NT2/D1 (cell line): ENCODE measurements at places on chromosomes 3 and 15.

DNA sequence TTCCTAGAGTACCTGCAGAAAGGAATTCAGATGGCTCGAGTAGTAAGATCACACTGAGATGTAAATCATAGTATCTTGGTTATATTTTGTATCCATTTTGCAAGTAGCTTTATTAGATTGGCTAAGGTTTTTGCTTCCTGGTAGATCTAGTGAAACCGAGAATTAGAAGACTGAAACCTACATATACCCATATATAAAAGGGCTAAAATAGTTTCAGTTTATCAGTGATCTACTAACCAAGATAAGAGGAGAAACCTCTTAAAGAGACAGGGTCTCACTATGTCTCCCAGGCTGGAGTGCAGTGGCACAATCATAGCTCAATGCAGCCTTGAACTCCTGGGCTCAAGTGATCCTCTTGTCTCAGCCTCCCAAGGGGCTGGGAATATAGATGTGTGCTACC is 135.3 kb downstream of the PCCB start:
- DNase-seq = no peak

DNA sequence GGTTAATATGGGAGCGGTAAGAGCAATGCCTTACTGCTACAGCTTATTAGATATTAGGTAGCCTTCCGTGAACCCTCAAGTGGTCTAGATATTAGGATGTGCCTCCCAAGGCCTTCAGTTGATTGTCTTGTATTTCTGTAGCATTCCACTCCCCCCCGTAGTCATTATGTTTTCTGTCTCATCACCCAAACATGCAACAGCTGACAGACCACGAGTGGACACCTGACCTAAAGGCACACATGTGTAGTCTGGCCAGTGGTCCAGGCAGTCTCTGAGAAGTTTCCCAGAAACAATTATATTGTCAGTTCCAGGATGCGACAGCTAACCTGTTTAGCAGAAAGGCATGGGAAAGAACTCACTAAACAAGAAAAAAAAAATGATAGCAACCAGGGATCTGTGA is 1000.9 kb downstream of the AGBL1 start:
- DNase-seq = no peak

- DNase-seq = no peak
Measured at GRCh38 chr3:121885386-121885785, 8.8 kb upstream of the SLC15A2 start.

- no peak for DNase-seq
Measured at GRCh38 chr3:185896636-185897035, 41.2 kb downstream of the TRA2B start.

GRCh38 chr15:38660738-38661137 is 96.1 kb upstream of the RASGRP1 start:
- DNase-seq = no peak
